ENCODE measurements at places on chromosomes 2 and 18.
A peak's percentile ranks its signal among the peaks of the same experiment; 100 is the strongest.

GRCh38 chr18:47587587-47587986 is 336.1 kb upstream of the SKOR2 start:
- no peak for DNase-seq

DNA sequence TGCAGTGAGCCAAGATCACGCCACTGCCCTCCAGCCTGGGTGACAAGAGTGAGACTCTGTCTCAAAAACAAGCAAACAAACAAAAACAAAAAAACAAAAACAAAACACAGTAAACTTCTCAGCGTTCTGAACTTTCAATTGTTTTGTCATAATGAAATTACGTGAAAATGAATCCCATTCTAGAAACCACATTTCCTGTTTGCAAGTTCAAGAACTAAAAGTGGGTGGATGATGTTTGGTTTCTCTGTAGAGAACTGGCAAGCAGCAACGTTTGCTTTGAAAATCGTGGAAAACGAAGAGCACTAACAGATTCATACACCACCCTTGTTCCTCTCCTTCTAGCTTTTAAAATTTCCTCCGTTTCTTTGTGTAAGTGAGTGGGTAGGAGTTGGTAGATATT is 226.1 kb upstream of the LYPD1 start:
- DNase-seq = no peak

DNA sequence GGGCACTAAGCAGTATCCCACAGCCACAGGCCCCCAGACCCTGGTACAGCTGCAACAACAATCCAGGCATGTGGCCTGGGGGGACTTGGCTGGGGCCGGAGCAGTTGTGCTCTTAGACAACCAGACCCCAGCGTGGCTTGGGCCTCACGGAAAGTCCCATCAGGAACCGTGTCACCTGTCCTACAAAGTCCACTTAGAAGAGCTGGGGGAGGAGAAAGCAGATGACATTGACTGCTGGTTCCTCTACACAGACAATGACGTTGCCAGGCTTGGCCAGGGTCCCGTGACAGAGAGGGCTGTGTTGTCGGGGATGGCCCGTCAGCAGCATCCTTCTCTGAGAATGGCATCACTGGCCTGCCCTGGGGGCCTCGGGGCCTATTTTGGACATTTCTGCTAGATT is 124.5 kb downstream of the SEPTIN10 start:
- DNase-seq = no peak

DNA sequence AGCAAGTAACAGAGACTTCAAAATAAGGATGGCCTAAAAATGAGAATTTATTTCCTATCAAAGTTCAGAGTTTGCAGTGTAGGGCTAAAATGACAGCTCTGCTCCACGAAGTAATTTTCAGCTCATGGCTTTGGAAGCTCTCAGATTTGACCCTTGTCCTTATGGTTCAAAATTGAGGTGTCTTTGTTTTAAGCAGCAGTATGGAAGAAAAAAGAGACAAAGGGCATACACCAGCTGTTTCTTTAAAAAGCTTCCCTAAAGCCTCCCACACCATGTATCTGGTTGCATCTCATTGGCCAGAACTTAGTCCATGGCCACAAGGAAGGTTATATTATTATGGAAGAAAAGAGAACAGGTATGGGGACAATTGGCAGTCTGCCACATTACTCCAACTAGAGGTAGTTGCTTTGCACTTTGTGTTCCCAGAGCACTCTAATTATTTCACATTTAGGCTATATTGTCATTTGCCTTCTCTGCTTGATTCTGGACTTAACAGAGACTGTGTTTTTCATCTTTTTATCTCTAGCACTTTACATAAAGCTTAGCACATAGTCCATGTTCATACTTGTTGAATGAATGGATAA is 180.4 kb downstream of the MCFD2 start:
- DNase-seq = no peak

- DNase-seq = no peak
Observed at GRCh38 chr2:16639431-16639830, 26.2 kb downstream of the CYRIA start.

DNA sequence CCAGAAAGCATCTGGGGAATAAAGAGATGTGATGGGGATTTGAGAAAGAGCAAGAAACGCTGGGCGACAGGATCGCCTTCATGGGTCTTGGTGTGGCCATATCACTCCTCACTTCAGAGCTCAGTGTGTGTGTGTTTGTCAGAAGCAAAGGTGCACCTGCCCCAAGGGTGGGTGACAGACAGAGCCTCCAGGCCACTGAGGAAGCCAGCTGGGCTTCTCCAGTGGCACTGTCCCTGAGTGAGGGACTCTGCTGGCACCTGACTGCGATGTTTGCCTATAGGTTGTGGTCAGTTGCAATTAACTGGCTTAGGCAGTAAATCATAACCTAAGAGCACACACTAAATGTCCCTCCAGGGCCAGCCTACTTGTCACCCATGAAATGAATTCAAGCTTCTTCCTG is 23.5 kb upstream of the GNAL start:
- DNase-seq = no peak

- DNase-seq = no peak
Observed at GRCh38 chr2:20421988-20422370, 24.9 kb upstream of the RHOB start.

DNA sequence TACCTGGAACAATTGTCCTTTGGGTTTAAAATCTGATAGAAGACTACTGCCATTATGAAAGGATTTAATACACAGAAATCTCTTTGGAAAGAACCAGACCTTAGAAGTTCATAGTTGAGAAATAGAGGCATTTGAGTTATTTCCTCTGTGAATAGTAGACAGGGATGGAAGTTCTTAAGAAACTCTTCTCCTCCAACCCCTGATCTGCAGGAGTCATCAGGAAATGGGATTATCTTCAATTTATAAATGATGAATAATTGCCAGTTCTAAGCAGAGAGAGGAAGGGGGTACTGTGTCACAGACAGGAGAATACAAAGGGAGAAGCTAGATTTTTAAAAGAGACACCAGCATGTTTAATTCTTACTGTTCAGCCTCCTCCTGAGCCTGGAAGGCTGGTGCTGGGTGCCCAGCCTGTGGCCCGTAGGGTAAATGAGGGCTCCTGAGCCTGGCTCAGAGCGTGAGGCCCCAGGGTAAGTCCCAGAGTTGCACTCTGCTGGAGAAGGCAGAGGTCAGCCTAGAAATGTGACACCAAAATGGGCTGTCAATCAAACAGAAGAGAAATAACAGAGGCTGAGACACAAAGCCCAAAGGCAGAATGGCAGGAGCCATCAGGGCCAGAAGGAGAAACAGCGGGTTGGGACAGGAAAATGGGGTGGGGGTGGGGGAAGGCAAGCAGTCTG is 58.2 kb upstream of the PKDCC start:
- DNase-seq = no peak

DNA sequence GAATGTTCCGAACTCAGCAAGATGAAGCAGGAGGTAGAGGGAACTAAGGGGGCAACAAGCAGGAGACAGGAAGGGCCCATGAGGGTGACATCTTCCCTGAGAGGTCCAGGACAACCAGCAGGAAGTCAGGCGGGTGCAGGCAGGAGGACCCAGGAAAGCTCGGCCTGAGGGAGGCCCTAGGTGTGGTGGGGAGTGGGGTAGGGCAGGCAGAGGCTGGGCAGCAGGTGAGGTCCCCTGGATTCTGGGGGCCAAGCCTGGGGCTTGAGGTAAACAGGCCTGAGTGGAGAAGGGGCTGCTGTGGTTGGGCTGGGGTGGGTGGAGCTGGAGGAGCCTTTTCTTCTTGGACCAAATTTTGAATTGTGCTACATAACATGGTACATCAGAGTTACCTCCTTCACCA is 4.1 kb upstream of the ALPG start:
- no peak for DNase-seq

DNA sequence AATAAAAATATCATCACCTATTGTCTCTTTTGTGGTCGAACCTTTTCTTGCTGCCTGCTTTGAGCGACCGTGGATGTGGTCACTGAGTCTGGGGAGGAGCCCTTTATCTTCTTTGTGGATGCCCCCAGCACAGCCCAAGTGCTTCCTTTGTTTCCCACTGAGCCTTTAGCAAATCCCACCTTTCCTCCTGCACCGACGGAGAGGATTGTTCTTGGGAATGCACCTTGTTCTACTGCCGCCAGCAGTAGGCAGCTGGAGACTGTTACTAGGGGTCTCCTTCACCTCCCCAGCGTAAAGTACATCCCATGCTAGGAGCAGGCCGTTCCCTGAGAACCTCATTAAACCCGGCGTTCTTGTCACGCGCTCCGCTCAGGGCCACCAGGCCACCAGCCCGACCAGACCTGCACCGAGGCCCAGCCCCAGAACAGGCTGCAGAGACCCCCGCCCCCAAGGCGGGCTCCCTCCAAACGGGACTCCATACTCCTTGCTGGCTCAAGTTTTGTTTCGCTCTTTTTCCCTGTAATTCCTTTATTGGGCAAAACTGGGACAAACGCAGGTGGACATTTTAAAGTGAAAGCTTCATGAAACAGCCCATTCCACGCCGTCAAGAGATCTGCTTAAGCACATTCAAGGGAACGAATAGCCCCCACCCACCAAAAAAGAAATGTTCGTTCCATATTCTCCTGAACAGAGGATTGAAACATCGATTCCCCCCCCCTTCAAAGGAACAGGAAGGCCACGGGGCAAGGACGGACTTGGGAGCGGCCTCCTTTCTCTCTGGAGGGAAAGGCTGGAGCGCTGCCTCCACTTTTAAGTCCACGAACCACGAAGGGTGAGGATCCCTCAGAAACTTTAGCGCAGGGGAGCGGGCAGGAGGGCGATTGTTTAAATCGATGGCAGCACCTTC is 1.1 kb upstream of the MAT2A start:
- DNase-seq = no peak

GRCh38 chr2:233968556-233968955 is 51.4 kb downstream of the TRPM8 start:
- no peak for DNase-seq

- DNase-seq = no peak
Observed at GRCh38 chr2:238743243-238744065, 104.4 kb upstream of the TWIST2 start.

GRCh38 chr2:164000176-164000575 is 264.4 kb upstream of the FIGN start:
- DNase-seq = no peak

DNA sequence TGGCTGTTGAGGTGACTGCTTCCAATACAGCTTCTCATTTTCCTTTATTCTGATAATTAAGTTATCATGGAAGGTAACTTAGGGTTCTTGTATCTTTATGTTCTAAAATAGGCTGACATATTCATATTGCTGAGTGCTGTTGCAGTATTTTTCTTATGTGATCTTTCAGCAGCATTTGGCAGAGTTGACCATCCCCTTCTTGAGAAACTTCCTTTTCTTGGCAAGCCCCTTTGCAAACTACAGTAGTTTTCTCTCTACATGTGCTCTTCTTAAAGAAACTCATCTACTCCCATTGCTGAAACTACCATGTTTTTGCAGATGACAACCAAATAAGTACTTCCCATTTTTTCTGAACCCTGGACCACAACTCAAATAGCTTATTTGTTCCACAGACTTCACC is 476.5 kb upstream of the TRIB2 start:
- DNase-seq = no peak

GRCh38 chr2:212712991-212713390 is 174.4 kb upstream of the ERBB4 start:
- no peak for DNase-seq

DNA sequence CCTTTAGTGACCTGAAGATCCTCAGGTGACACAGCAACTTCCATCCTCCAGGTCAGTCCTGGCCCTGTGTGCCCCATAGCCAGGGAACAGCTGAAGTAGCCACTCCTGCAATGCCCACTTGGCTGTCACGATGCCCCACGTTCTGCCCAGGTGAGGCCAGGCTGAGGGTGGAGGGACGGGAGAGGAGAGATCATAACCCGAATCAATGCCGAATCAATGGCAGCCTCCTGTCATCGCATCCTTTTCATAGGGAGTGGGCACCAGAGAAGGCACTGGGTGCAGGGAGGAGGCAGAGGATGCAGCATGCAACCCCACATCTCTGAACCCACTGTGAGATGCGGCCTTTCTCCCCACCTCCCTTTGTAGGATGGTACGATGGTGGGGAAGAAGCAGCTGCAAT is 75.3 kb upstream of the EPC2 start:
- DNase-seq = no peak

GRCh38 chr2:189285349-189285748 is 105.8 kb upstream of the COL5A2 start:
- DNase-seq = no peak

DNA sequence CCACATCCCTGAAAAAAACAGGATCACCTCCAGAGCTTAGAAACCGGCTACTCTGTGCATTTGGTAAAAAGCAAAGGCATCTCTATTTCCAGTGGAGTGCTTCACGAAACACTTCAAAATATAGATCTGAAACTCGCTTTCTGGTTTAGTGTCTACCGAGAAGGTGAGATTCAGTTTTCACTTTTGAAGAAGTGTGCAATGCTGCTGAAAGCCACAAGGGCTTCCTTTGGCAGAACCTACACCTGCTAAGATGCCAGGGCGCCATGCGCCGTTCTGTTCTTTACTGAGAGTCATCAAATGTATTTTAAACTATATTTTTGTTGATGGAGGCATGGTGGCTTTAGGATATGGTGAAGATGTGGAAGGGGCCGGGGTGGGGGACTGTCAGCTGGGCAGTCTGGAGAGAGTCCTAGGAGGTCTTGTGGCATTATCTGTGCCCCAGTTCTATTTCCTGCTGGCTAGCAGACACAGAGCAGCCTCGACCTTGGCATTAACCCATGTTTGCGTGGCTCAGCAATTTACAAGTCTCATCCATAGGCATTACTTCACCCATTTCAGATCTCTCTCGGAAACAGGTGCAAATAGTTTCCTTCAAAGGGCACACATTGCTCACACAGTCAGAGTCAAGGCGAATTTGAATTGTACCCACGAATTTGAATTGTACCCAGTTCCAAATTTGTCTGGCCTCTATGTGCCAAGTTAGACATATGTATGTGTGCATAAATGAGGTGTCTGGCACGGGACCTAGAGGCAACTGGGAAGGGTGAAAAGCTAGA is 46.7 kb upstream of the KCNF1 start:
- DNase-seq = no peak

- DNase-seq = no peak
Observed at GRCh38 chr2:58137221-58137620, 90.6 kb downstream of the VRK2 start.

DNA sequence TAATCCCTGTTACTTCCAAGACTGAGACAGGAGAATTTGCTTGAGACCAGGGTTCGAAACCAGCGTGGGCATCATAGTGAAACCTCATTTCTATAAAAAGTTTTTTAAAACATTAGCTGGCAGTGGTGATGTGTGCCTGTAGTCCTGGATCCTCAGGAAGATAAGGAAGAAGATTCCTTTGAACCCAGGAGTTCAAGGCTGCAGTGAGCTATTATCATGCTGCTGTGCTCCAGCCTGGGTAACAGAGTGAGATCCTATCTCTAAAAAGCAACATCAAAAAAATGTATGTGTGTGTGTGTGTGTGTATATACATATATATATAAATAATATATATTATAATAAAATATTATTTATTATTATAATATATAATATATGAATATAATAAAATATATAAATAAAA is 1417.6 kb upstream of the CDH2 start:
- DNase-seq = no peak

DNA sequence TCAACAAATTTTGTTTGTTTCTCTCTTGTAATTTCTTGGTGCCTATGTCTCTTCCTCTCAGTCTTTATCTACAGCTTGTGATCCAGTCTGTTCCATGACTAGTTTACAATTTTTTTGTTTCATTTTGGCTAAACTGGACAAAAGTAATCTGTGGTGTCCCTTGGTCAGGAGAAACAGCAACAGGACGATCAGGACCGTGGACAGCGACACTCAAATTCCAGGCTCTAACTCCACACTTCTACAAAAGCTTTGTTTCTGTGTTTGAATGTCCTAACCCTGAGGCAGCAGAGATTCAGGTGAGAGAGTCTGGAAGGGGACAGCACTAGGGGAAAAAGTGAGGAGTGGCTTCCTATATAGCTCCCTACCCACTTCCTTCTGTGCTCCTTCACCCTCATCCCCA is 593.3 kb upstream of the FANCL start:
- no peak for DNase-seq

- DNase-seq = peak; percentile 66
Observed at GRCh38 chr2:231925303-231926179, 655 bp downstream of the NPPC start.

Data from naive thymus-derived CD8-positive, alpha-beta T cell (primary cell).